ENCODE measurements at places on chromosomes 3 and 15.

GRCh38 chr3:19427422-19428149 lies 279.3 kb downstream of the KCNH8 start:
- no peak for DNase-seq

DNA sequence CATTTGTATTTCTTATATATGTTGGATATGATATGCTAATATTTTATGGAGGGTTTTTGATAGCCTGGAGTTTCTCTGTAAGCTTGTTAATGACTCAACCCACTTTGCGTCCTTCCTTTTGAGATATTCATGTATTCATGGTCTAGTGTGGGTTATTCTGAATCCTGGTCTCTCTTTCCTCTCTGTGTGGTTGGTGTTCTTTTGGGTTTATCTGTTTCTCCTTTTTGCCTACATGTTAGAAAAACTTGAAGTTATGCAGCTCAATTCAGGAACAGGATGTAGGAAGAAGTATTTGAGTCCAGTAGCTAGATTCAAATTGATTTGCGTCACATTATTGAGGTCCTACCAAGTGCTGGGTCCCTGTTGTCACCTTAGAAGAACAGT lies 28.1 kb downstream of the CMTM7 start:
- no peak for DNase-seq

- DNase-seq: peak; percentile 78
These were observed 109.7 kb upstream of the GALNT15 start for GRCh38 chr3:16064642-16065414.

GRCh38 chr3:105367063-105367405 lies 325 bp downstream of the ALCAM start:
- no peak for DNase-seq

GRCh38 chr3:154849408-154849807 lies 230.7 kb upstream of the MME start:
- DNase-seq: no peak

GRCh38 chr15:42474827-42475226 lies 16.1 kb downstream of the ZNF106 start:
- DNase-seq: no peak

DNA sequence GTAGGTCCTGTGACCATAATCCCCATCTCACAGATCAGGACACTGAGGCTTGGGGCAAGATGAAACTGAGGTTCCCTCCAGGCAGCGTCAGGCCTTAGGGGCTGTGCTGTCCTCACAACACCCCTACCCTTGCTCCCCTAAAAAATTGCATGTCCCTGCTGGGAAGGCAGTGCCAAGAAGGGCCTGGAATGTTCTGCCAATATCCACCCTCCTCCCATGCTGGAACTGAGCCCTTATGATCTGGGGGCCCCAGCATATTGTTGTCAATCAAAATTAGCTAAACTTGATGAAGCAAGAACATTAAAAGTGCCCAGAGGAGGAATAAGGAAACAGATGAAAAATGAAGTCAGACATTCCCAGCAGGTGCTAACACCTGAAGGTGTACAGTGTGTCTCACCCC lies 13.4 kb upstream of the RTP3 start:
- DNase-seq: peak; percentile 30

GRCh38 chr15:84653910-84654688 lies at the start of gene WDR73:
Gene WDR73, minus strand, starts transcription at chr15:84654283. Its CDS starts 9 bp downstream, at chr15:84654274.
- DNase-seq: peak; percentile 99

- DNase-seq: no peak
These were observed 92.9 kb downstream of the THRB start for GRCh38 chr3:24401811-24402185.

GRCh38 chr3:64011685-64012084 lies 11.6 kb downstream of the PSMD6 start:
- no peak for DNase-seq

- no peak for DNase-seq
These were observed 102.0 kb upstream of the RPL32 start for GRCh38 chr3:12943124-12944021.

- no peak for DNase-seq
These were observed 168.2 kb upstream of the GPR149 start for GRCh38 chr3:154598166-154598565.

GRCh38 chr3:97970156-97970555 lies 2.1 kb downstream of the RIOX2 start:
- no peak for DNase-seq

DNA sequence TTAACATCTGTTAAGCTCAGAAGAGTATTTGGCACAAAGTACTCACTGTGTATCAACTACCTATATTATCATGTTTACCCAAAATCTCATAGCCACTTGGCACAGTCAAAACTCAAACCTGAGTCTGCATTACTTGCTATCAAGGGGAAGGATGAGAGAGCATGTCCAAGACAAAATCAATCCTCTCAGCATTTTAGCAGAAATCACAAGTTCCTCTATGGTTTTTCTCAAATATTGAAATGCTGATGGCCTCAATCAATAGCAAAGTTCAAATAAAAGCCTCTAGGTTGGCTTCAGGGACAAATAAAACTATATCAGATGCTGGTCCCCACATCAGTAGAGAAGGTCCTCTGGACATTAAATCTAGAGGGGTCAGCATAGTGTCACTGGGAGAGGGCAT lies 14.3 kb downstream of the TBC1D2B start:
- no peak for DNase-seq

DNA sequence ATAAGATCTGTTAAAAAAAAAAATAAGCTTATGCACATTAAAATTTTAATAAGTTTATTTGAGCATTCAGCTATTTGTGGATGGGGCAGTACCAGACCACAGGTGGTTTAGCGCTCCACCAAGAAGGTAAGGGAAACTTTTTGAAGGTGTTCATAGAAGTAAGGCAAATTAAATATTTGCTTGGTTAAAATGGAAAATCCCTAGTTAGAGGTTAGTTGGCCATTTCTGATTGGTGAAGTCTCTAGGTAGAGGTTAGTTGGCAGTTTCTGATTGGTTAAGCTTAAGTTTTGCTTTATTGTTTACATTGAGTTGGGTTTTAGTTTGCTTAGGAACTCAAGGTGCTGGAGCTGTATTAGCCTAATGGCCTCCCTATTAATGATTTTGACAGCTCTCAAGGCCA lies 30.7 kb downstream of the SCN11A start:
- DNase-seq: no peak

GRCh38 chr3:153829606-153830170 lies 291.5 kb upstream of the ARHGEF26 start:
- DNase-seq: no peak

DNA sequence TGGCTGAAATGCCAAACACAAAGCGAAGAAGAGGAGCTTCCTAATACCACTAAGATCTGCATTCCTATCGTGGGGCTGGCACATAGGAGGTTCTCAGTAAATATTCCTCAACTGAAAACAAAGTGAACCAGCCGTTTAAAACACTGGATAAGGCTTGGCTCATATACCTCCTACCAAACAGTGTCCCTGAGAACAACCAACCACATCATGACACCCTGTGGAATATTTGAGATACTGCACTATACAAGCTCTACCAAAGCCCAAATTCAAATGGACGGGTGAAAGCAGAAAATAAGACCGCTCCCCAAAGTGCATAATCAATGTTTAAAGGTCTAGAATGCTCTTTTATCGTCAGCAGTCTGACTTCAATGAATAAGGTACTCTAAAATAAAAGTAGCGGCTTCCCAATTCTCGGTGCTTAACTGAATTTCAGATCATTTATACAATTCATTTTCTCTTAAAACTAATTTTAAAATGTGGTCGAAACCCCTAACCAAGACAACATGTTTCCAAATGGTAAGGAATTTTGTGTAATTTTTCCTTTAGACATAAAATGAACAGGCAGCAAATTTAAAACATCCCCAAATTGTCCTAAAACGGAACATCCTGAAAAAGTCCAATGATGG lies 425.8 kb downstream of the ERC2 start:
- no peak for DNase-seq

- DNase-seq: no peak
These were observed 354.5 kb upstream of the SOX14 start for GRCh38 chr3:137409584-137409983.

- no peak for DNase-seq
These were observed 32.3 kb downstream of the CACNA1D start for GRCh38 chr3:53526704-53527055.

- DNase-seq: no peak
These were observed 249.9 kb upstream of the CTDSPL start for GRCh38 chr3:37611771-37612170.

DNA sequence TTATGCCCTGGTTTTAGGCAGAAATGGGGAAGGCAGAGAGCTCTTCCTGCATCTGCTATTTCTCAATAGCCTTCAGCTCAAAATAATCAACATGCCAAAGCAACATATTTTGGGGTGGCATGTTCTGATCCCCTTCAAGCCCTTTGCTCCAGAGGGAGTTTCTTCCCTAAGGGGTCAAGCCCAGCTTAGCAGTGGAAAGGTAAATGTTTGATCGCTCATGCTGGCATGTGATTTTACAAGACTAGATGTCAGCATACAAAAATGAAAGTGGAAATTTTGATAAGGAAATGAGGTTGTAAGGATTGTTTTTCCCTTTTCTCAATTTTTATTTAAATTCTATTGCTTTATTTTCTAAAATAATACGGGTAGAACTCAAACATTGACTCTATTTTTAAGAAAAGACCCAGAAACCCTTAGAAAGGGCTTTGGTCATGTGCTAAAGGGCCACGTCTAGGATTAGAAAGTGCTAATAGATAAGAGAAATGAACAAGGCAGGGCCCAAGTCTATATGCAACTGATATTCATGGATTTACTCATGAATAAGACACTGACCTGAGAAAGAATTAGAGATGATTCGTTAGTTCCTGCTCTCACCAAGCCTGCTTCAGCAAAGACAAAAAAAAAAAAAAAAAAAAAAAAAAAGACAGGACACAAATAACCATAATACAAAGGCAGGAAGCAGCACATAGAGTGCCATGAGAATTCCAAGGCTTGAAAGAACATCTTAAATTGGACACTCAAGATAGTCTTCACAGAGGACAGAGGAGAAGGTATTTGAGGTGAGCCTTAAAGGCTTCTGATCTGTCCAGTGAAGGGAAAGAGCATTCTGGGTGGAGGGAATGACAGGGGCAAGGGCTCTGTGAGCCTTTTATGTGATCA lies 55.0 kb upstream of the NR2E3 start:
- DNase-seq: no peak

DNA sequence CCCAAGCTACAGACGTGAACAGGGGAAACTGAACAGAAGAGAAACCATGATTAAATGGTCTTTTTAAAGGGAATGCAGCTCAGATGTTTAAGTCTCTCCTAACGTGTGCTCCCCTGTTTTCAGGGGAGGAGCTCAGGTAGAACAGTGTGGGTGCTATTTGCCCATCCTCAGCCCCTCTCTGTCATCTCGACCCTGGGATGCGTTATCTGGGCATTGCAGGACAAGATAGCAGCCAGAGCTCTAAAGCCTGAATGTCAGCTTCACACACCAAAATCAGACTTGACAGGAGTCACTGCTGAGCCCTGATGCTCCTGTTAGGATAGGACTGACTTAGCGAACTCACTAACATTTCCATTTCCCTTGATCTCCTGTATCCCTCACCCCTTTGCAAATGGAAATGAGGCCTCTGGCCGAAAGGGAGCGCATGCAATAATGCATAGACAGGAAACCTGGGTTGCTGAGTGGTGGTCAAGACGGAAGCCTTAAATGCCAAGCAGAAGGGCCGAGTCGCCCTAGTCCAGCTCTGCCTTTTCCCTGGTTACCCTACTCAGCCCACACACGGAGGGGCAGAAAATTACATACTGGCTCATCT lies 234.9 kb upstream of the TPM1 start:
- no peak for DNase-seq

- DNase-seq: no peak
These were observed 271.2 kb downstream of the PLCL2 start for GRCh38 chr3:17155951-17156350.

GRCh38 chr3:133330065-133330464 lies 69.8 kb upstream of the BFSP2 start:
- DNase-seq: no peak

DNA sequence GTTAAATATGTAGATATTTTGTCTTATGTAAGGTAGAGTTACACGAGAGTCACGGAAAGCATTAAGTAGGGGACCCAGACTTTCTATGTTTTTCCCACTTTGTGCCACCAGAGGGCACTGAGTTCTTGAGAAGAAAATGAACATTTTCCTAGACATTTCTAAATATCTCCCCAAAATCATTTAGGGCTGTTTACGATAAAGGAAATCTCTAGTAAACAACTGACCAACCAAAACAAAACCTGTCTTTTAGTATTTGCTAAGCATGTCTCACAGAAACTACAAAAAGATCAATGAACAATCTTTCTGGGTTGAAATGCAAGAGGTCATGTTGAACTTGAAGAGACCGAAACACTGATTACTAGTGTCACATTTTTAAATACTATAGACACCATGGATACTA lies 16.1 kb downstream of the POU1F1 start:
- DNase-seq: no peak

GRCh38 chr3:186193534-186194450 lies 84.9 kb upstream of the ETV5 start:
- peak; percentile 68 for DNase-seq

DNA sequence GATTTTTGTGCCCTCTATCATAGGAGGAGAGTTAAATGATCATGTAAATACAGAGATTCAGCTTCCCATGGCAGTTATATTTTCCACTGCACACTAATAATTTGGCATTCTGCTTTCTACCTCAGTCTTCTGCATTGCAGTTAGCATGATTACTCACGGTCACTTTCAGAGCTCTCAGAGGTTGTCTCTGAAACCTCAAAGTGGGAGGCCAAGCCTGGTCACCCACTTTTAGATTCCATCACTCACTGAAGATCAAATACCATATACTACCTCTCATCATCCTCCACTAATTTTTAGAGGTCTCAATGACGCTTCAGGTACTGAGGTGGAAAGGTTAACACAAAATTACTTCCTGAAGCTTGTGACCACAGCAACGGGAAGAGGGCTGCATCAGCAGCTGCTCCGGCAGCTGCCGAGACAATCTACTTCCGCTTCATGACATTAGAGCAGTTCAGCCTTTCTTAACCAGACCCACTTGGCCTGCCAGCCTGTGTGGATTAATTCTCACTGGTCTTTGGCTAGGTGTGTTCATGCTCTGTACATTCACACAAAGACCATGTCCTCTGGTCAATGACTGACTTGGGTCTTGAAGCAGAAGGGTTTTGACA lies 416.4 kb upstream of the PDZRN3 start:
- no peak for DNase-seq

GRCh38 chr15:71651750-71652186 lies 158.6 kb upstream of the NR2E3 start:
- no peak for DNase-seq

DNA sequence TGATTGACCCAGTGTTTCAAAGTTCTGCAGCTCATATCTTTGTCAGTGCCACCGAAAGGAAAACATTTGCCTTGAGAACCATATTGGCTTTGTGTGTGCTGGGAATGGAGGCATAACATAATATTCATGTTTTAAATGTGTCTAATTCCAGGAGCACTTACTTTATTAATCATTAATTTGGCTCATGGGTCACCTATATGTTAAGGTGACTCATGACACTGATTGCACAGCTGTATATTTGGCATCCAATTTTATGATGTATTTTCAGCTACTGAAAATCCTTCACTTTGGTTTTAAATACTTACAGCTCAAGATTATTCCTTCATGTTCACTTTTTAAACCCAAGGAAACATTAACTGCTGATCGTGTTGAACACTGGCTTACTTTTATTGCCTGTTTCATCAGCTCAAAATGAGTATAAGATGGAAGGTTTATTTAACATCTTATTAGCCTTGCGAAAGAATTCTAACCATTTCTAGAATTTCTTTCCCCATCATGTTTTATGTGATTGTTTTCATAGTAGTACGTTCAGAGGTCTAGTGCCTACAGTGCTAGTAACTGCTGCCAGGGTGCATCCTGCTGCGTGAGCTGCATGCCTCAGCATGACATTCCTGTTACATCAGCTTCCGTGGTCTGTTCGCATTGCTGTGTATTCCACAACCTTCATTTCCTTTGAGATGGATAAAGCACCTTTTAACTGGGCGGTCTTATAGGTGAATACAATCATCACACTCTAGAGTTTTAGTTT lies 63.7 kb downstream of the LRCH3 start:
- DNase-seq: no peak

- no peak for DNase-seq
These were observed 1.8 kb downstream of the TWF2 start for GRCh38 chr3:52237006-52237656.
